ENCODE measurements at places on chromosomes 4 and X. TPM values are rescaled to one million over a fixed set of nuclear protein-coding genes. Genes with fewer than 3 reads are reported as not detected.

The CT45A3 gene
- total RNA-seq: not detected

The SH3RF1 gene
- 13.0 TPM for total RNA-seq

The CSAG1 gene
- not detected for total RNA-seq

The TECRL gene
- total RNA-seq: not detected

The ENPEP gene
- 2.0 TPM for total RNA-seq

All from frontal cortex (tissue), 4 donors.